ENCODE measurements at places on chromosomes 3 and 15. TPM values are rescaled to one million over a fixed set of nuclear protein-coding genes. Genes with fewer than 3 reads are reported as not detected.

- no peaks in the 10 kb centered on the region for H3K36me3 ChIP-seq
- no peak overlapping the region for H3K4me3 ChIP-seq
- H3K4me1 ChIP-seq = no peaks in the 10 kb centered on the region
- H3K27me3 ChIP-seq = no peaks in the 10 kb centered on the region
Measured at GRCh38 chr3:100975714-100976113, 17.5 kb downstream of the ABI3BP start.

DNA sequence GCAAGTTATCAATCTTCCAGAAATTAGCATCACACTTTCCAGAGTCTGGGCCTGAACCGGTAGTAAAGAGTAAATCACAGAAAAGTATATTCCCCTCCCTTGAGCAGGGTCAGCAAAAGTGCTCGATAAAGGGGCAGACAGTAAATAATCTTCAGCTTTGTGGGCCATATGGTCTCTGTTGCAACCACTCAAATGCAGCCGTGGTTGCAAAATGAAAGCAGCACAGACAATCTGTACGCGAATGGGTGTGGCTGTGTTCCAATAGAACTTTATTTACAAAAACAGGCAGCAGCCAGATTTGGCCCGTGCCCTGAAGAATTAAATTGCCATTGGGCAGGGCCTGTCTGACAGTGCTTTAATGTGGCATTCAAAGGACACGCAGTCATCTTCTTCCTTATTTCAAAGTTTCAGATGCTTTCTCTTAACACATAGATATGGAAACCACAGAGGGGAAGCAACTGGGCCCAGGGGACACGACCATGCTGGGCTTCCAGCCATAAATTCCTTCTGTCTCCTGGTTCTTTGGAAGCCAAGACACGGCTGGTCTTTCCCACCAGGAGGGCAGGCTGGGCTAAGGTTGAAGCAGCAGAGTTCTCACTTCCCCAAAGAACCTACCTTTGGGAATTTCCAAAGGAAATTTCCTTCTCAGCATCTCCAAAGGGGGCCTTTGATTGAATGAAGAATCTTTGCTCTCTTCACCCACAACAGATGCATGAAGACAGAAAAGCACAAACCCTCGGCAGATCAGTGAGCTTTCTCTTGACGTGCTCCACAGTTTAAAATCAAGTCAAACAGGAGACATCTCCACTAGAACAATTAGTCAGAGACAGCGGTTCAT, 489.8 kb upstream of the PROK2 start:
- DNase-seq = peak; percentile 80
- no peak overlapping the region for H3K4me3 ChIP-seq
- peaks cover 8% of the 10 kb centered on the region for H3K4me1 ChIP-seq
- H3K27me3 ChIP-seq = no peaks in the 10 kb centered on the region
- no peak overlapping the region for H3K27ac ChIP-seq

PLA2G4D gene
- not detected for total RNA-seq

DNA sequence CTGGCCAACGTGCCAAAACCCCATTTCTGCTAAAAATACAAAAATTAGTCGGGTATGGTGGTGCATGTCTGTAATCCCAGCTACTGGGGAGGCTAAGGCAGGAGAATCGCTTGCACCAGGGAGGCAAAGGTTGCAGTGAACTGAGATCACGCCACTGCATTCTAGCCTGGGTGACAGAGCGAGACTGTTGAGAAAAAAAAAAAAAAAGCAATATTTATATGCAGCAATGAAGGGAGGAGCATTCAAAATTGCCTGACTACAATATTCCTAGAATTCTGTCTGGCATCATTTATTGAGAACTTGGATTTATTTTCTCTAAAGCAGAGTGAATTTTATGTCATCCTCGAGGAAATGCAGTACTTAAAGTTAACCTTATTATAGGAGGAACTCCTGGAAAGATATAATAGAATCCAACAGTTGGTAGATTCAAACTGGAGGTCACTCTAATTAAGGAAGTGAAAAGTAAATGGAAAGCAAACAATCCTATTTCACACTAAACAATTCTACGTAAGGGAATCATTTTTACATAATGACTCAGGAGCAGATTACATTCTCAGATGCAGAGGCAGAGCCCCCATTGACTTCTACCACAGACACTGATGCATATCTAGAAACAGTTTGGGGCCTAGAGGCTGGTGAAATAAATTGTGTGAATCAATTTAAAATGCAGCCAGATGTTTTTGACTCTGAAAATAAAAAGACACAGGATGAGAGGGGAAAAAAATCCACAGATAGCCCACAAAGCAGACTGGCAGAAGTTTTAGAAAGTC, 82.1 kb upstream of the FHIT start:
- no peak overlapping the region for H3K27ac ChIP-seq
- no peak for DNase-seq
- no peaks in the 10 kb centered on the region for H3K4me1 ChIP-seq
- H3K4me3 ChIP-seq = no peak overlapping the region
- no peaks in the 10 kb centered on the region for H3K36me3 ChIP-seq

All from kidney (tissue), 22 donors.